Calu3 (cell line): ENCODE measurements at places on chromosomes 1 and 21. TPM values are rescaled to one million over a fixed set of nuclear protein-coding genes. Genes with fewer than 3 reads are reported as not detected.
A peak's percentile ranks its signal among the peaks of the same experiment; 100 is the strongest.

Gene FCRL6
- total RNA-seq: not detected in 2 replicates

Gene AKR1A1
- 111 and 119 TPM in 2 replicates for total RNA-seq

Gene ADGRL4
- total RNA-seq: not detected in 2 replicates

Gene HYI
- 44.4 and 67.4 TPM in 2 replicates for total RNA-seq

Gene FAM177B
- total RNA-seq: 0.59 TPM in 1 of 2 replicates, not detected in the other

Gene SPAG17
- 0.33 and 1.3 TPM in 2 replicates for total RNA-seq

Gene SH2D5
- total RNA-seq: 2.7 and 3.8 TPM in 2 replicates

DNA sequence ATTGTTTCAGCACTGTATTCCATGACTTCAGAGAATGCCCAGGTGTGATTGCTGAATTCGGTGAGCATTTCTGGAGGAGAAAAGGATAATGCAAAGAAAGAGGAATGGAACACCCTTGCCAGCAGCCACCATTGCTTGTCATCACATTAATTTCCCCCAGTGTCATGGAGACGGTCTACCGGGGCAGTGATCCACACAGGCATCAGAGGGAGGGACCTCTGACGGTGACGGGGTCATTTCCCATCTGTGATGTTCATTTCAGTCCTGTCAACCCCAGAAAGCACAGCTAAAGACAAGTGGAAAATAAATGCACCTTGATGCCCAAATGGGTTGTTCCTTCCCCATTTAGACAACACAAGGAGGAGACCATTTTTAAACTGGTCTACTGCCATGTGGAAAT lies 376.4 kb downstream of the PCP4 start:
- no peak for DNase-seq

GRCh38 chr1:115507901-115508300 lies 133.9 kb upstream of the VANGL1 start:
- no peak for DNase-seq

- no peak for DNase-seq
Measured at GRCh38 chr1:77652268-77652667, 30.2 kb downstream of the ZZZ3 start.

DNA sequence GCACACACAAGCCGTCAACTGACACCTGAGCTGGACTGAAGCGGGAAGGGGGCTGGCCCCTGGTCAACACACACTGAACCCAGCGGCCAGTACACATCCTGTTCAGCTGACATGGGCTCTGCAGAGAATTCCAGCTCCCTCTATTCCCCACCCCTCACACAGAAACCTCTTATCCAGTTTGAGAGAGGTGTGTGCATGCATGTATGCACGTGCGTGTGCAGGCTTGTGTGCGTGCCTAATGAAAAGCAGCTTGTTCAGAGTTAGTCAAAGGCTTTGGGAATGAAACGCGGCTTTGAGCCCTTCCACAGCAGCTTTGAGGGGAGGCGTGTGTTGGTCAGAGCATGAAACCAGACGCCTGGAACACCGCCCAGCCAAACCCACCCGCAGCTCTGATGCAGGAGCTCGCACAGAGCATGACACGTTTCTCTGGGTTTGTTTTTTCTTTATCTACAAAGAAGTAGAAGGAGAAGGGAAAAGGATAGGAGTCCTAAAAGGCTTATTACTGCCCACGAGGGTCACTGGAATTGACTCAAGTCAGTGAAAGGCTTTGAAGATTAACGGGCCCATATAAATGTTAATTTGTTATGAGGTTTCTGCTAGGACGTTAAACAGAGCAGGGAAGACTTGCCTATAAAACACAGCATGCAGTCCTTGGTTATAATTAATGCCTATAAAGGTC lies 184.2 kb downstream of the ETS2 start:
- DNase-seq: no peak

DNA sequence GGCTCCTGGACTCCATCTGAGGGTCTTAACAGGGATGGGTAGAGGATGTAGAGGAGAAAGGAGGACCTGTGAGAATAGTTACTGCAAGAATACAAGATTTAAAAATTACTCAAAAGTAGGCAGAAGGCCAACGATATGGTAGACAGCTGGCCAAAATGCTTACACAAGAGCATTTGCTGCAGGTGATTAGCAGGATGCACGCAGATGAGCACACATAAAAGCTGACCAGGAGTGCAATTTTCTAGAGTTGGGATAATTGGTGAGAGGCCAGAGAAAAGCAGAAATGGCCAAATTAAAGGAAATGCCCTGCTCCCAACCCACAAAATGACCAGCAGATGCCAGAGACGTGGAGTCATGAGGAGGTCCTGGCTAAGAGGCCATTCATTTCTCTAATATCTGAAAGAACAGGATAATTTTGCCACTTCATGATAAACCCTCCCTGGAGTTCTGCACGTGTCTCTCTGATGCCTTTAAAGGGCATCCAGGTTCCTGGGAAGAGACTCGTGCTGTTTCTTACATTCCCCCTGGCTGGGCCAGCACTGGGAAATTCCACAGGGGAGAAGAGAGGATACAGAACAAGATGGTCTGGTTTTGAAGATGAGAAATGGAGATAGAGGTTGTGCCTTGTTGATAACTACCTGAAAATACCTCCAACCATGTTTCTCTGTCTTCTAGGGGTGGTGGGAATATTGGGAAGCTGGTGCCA lies 62.3 kb upstream of the KCNA3 start:
- DNase-seq: no peak

DNA sequence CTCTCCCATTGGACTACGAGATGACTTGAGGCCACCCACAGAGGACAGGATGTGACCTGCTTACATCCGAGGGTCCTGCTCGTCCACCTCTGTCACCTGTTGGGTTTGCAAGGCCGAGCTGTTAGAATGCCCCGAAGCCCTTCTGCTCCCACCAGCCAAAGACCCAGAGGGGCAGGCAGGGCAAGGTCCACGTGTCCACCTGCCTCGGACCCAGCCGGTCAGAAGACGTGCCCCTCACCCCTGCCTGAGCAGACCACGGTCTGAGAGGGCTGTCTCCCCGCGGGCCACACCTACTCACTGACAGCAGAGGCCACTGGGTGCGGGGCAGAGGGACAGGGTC lies 30.3 kb upstream of the TRAPPC10 start:
- DNase-seq: no peak

- no peak for DNase-seq
Measured at GRCh38 chr1:110111081-110111480, 1.2 kb upstream of the UBL4B start.

DNA sequence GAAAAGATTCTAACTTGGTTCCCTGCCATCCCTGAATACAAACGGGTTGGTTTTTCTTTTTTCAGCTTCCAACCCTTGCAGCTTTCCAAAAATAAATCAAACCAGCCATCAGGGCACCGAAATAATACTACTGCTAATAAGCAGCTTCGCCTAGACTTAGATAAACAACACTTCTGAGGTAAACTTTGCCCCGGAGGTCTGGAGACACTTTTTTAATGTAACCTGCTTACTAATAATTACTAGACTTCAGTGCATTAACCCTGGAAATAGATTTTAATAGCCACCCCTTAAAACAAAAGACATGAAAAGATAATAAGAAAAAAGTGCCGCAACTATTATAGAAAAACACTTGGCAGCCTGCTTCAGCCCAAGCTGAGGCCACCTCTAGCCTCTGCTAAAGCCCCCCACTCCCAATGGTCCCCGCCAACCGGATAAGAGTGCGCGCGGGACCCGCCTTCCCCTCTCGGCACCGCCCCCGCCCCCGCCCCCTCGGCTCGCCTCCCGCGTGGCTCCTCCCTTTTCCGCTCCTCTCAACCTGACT lies 405 bp upstream of the GADD45A start:
- no peak for DNase-seq

DNA sequence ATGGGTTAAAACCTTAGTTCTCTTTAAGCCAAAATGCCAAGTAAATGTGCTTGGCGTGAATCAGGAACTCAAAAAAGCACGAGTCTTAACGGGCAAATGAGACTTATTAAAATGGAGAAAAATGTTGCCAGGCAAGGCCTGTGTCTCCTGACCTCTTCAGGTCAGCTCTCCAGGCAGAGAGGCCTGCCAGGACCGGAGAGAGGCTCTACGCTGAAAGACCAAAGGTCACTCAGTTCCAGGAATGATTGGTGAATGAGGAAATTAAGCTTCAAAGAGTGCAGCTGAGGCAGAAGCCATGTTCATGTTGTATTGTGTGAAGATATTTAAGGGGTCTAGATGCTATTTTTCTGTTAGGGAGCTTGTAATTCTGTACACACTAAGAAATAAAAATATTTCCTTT lies 66.6 kb downstream of the SPAG17 start:
- DNase-seq: no peak

- no peak for DNase-seq
Measured at GRCh38 chr1:235607284-235607683, 42.3 kb downstream of the GNG4 start.

DNA sequence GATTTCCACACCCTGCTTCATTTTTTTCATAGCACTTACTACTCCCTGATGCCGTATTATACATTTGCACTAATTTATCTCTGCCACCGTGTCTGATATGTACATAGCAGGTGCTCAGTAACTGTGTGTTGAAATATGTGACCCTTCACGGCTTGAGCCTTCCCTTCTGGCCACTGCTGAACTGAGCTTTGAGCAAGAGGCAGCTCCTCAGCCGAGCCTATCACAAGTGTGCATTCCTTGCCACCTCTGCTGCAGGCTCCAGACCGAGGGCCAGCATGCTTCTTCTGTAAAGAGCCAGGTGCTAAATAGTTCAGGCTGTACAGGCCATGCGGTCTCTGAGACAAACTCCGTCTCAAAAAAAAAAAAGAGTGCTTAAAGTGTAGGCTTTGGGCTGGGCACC lies 22.6 kb downstream of the PLEKHM2 start:
- no peak for DNase-seq

DNA sequence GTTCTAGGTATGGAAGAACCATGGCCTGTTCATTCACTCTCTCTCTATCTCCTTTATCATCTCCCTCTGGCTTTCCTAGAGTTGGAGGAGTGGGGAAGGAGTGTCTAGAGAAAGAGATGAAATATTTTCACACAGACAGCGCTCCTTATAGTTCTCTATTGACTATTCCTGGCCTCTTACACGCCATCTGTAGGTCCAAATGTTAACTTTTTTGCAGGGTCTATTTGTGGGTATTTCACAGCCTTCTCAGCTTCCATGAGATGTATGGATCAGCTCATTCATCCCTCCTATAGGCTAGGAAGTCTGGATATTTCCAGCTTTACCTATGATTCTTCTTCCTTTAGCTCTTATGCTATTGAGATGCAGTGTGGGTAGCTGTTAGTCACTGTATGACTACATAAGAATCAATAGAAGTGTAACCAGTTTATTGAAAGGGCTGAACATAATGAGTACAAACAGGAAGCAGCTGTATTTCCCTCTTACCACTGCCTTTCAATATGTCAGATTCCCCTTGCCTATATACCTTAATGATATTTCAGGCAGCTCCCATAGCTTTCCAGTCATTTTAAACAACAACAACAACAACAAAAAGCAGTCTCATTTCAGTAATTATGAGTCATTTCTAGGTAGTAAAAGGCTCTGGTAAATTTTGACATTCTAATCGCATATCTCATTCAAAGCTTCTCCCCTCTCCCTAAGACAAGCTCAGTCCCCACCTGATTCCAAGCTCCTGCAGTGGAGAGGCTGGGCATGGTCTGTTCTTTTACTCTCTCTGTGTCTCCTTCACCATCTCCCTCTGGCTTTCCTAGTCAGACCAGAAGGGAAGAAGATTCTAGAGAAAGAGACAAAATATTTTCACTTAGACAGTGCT lies 149.5 kb downstream of the TTLL7 start:
- no peak for DNase-seq

GRCh38 chr1:232192781-232193450 lies 437.0 kb downstream of the SIPA1L2 start:
- DNase-seq: no peak

DNA sequence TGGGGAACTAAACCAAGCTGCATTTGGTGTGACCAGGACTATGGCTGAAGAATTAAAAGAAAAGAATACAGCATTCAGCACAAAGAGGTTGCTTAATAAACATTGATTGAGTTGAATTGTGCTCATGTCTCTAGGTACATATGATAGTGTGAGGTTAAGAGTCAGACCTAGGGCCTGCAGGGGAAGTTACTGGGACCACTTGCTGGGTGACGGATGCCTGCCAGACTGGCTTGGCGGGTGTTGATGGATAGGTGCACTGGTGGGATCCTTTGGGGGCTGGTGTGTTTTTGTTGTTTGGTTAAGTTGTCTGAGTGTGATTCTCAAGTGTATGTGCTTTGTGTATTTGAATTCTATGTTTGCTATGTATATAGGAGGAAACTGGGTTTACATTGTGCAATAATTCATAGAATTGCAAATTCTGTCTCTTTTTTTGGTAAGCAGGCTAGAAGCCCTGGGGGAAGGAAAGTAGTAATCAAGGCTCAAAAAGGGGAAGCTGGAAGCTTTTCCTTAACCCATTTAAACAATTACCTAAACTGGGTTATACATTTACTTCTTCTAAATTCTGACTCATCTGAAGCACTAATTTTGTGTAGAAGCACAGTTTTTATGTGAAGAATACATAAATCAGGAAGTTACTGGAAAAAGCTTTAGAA lies 1.8 kb downstream of the CD101 start:
- no peak for DNase-seq

GRCh38 chr1:18798946-18799345 lies 60.5 kb downstream of the TAS1R2 start:
- DNase-seq: no peak

DNA sequence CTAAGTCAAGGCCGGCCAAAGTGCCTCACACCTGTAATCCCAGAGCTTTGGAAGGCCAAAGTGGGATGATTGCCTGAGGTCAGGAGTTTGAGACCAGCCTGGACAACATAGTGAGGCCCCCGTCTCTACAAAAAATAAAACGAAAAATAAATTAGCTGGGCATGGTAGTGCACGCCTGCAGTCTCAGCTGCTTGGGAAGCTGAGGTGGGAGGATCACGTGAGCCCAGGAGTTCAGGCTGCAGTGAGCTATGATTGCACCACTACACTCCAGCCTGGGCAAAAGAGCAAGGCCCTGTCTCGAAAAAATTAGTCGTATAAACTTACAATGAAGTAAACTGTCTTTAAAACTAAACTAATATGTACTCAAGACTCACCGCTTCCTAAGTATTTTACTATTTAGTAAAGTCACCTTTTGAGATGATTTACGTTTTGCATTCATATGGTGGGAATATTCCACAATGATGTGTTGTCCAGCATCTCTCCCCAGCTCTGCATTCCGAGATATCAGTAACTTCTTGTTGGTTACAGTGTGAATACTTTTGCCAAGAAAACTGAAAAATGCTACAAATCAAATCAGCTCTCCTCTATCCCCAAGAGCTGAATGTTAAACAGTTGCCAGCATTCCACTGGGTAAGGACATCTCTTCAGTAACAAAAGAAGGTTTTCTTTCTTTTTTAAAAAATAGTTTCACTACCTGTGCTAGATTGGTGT lies 84.9 kb upstream of the C21orf91 start:
- DNase-seq: no peak

- DNase-seq: no peak
Measured at GRCh38 chr1:38628241-38628640, 231.3 kb downstream of the RRAGC start.

- no peak for DNase-seq
Measured at GRCh38 chr1:180387413-180387812, 115.0 kb downstream of the ACBD6 start.

- peak; percentile 67 for DNase-seq
Measured at GRCh38 chr1:203649999-203650836, 23.6 kb downstream of the ATP2B4 start.

- DNase-seq: no peak
Measured at GRCh38 chr1:226687426-226687825, 51.7 kb downstream of the ITPKB start.

GRCh38 chr1:211684791-211685190 lies 9.4 kb upstream of the NEK2 start:
- no peak for DNase-seq

GRCh38 chr1:228359613-228360532 lies 46.8 kb downstream of the TRIM11 start:
- no peak for DNase-seq
